ENCODE measurements at places on chromosomes 3 and 15. TPM values are rescaled to one million over a fixed set of nuclear protein-coding genes. Genes with fewer than 3 reads are reported as not detected.

TPRG1 gene
- total RNA-seq: 1.2 TPM

DNA sequence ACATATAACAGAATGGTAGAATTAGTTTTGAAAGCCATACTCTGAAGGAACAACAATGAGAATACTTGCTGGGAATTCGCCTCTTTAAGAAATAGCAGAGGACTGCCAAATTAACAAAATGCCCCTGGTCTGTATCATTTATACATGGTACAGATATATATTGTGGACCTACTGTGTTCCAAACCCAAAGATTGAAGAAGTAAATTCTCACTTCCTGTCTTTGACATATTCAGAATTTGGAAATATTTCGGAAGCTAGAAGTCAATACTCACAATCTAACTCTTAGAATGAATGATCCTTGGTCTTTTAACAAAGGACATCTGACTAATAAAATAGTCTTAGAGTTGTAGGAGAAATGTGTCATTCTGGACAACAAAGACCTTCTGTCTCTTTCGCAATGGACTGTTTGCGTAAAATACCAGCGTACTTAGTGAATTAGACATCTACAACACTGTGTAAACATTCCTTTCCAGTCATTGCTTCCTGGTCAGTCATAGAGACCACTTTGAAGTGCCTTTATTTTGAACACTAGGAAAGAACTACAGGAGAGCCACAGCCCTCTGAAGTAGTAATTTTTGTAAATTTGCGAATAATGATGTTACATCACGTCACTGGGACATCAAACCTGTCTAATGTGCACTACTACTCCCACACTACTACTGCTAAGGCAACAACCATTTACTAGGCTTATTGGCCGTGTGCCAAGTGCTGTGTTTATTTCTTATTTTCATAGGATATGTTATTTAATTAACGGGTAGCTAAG is 68.0 kb downstream of the CHL1 start:
- H3K4me1 ChIP-seq: peaks cover 12% of the 10 kb centered on the region
- H3K27me3 ChIP-seq: no peaks in the 10 kb centered on the region
- H3K27ac ChIP-seq: peak overlapping the region; percentile 65
- DNase-seq: peak; percentile 91

CPOX gene
- 62.0 TPM for total RNA-seq

- H3K27me3 ChIP-seq: no peaks in the 10 kb centered on the region
- no peaks in the 10 kb centered on the region for H3K36me3 ChIP-seq
- peak overlapping the region; percentile 26 for H3K27ac ChIP-seq
Observed at GRCh38 chr3:193947596-193947995, 188.4 kb upstream of the HES1 start.

OR5K4 gene
- not detected for total RNA-seq

Data from PC-3 (cell line).